ENCODE measurements at places on chromosomes 5 and 9.

DNA sequence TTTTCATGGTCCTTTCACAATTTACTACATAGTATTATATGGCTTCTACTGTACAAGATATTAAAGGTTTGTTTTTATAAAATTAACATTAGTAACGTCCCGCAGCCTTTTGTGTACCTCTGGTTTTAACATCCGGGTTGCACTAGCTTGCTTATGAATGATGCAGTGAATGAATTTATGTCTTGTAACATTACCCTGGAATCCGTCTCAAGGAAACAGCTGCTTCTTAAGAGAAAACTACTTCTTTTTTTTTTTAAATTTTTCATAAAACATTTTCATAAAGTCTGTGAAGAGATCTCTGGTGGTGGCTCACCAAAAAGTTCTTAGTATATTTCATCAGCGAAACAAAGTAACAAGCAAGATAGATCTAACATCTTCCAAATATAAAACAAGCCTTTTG lies 23.6 kb downstream of the MARCHF3 start:
- no peak for DNase-seq

DNA sequence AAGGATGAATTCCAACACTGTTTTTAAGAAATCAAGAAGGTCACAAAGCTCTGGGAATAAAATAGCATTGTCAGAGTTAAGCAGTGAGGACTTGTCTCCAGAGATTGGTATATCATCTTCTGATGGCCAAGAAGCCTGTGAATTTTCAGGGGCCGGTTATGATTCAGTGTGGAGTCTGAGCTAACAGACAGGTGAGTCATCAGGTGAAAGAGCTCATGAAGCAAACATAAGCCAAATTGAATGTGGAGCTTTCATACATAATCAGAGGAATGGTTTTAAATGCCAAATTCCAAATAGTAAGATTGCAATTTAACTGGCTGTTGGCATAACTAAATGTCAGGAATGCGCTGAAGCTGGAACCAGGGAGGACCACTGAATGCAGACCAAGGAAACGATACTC lies 494.2 kb downstream of the MTRR start:
- DNase-seq, result no peak

DNA sequence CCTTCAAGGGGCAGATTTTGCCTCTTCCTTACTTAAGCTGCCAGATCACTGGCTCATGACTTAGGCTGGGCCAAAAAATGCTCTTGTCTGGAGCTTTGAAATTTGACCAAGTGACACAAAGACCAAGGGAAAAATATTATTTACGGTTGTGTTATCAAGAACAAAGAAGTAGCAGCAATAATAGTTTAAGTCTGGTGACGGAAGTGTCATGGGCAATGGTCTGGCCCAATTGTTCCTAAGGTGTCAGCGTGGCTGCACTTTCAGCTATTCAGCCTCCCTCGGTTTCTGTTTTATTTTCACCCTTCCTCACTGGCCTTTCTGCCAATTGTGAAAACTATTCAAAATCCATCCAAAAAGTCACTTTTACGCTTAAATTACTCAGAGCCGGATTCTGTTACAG lies 185.3 kb downstream of the CDH18 start:
- no peak for DNase-seq

DNA sequence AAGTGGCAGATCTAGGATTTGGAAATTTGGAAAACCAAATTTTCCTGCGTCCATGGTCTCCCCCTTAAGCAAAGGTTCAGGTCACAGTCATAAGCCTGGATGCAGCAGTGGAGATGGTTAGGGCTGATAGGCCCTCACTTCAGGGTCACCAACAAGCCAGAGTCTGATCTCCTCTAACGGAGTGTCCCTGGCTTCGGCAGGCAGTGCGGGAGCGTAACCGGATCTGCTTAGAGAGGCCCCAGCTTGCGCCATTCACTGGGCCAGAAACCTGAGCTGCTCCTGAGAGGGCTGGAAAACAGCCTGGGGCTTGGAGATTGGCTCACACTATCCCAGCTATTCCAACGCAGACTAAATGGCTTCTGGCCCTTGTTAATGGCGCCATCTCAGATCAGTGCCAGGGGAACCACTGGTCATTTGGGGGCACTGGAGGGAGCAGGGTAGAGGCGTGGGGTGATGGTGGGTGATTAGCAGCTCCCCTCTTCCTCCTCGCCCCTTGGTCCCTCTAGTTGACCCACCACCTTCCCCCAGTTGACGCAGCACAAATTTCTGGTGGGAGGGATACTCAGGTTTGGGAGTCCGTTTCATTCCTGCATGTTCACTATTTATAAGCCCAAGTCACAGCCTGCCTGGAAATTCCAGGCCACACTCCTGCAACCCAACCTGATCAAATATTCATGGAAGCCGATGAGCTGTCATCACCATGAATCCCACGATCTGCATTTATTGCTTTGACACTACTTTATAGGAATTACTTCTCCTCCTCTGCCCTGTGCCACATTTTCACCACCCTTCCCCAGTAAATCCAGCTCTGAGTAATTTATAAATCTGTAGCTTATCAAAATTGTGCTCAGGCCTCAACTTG lies 134.6 kb upstream of the CPEB4 start:
- no peak for DNase-seq

- DNase-seq, result no peak
Observed at GRCh38 chr9:97638666-97639065, 5.0 kb downstream of the NCBP1 start.

GRCh38 chr9:90870621-90871326 lies 69.2 kb downstream of the SYK start:
- DNase-seq, result peak; percentile 30

- DNase-seq, result no peak
Observed at GRCh38 chr5:20570486-20570885, 582.5 kb upstream of the CDH18 start.

DNA sequence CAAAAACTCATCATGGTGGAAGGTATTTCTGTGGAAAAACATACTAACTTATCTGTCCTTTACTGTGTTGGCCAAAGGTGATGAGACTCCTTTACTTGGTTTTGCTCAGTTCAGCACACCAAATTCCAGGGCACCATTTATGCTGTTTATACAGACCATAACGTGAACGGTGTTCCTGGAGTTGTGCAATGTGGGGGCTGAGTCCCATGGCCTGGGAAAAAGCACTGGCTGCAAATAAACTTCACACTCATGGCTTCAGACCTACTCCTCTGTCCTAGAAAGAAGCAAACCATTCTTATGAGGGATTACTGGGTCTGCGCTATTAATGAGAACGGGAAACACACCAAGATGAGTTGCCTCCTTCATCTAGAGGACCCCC lies 10.4 kb downstream of the FREM1 start:
- no peak for DNase-seq

DNA sequence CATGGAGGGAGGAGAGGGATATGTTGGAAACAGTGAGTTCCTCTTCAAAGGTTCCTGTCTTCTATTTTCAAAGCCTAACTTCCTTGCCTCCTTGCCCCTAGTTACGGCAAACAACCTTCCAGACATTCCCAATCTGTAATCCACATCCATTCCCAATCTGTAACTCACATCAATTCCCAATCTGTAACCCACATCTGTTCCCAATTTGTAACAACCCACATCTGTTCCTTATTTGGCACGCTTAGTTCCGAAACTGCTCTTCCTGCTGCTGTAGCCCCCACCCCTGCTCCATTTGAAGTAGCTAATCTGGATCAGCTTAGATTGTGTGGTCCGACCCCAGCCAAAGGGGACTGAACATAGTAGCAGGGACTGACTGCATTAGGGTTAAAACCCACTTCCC lies 23.9 kb upstream of the IDNK start:
- DNase-seq, result no peak

DNA sequence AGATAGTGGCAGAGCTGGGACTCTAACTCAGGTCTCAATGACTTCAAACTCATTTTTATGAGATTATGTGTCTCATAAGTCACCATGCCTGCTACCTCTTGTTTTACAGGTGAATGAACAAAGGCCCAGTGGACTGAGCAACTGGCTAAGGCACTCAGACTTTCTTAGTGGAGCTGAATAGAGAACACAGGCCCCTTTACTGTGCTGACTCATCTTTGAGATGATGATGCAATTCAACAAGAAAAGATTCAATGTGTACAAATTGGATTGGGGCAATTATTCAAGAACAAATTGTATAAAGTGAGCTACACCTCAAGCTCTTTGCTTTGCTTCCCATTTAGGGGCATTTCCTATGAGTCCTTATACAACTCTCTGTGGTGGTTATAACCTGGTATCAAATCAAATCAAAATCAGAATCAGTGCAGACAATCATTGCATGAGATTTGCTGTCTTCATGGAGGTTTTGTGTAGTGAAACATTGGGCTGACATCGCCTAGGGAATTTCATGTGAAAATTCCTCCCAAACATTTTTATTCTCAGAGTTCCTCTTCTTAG lies 84.3 kb upstream of the PPP2R2B start:
- no peak for DNase-seq

DNA sequence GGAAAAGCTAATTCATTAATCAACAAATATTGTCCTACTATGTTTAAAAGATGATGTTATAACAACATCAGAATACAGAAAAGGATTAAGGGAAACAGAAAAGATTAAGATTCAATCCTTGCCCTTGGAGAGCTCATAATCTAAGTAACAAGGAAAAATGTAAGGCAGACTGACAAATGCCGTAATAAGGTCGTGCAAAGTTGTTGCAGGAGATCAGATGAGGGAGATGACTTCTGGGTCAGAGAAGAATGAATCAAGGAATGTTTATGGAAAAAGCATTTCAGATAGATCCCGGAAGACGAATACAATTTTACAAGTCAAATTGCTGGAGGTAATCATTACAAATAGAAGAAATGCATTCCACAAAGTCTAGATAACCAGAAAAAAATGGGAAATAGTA lies 6.4 kb downstream of the ADAMTS6 start:
- DNase-seq, result no peak

DNA sequence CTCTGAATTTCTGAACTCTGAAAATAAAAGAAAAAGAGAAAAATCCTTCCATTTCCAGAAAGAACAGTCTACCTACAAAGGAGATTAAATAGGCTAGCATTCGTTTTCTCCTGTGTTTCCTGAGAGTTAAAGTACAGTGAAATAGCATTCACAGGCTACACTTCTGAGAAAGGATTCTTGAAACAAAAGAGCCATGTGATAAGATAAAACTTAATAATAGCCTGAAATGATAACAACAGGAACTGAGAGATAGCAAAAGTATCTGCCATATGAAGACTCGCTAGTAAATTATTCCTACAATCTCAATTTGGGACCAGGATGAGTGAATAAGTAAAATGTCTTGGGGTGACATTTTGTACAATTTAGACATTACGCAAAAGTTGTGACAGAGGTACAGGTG lies 62.4 kb downstream of the FBN2 start:
- DNase-seq, result no peak

DNA sequence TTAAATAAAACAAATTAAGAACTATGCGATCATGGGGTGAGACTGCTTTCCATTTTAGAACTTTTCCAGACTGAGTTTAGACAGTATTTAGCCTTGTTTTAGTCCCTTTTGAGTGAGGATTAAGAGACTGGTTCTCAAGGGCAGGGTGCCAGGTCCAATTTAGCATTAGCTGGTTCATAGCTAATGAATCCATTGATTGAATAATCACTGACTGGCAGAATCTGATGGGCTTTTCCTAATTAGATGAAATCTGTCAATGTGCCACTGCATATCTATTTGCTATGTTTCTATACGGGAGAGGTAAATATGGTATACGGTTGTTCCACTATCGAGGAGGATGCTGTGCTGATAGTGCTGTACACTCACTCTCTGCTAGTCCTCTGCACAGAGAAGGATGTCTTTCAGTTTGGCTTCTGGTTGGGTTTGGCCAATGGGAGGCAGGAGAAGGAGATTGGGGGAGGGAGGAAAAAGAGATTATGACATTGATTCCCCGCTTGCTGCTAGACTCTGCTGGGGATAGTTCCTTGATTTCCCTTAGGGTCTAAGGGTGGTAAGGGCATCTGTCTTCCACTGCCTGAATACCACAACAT lies 496.6 kb downstream of the CTNND2 start:
- DNase-seq, result no peak

- no peak for DNase-seq
Observed at GRCh38 chr5:125505115-125505514, 758.7 kb upstream of the ZNF608 start.

DNA sequence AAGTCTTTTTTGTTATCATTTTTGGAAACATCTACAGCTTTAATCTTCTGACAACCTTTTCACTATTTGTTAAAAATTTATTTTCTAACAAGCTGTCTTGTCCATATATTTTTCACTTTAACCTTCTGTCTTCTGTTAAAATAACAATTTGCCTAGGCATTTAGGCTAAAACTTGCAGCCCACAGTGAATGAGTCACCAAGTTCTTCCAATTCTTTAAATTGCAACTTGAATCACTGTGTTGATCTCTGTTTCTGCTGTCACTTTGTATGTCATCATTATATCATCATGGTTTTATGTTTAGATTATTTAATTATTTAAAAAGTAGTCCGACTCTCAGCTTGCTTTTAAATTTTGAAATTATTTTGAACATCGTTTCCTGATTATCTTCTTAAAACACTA lies 473.8 kb upstream of the PTPRD start:
- DNase-seq, result no peak

DNA sequence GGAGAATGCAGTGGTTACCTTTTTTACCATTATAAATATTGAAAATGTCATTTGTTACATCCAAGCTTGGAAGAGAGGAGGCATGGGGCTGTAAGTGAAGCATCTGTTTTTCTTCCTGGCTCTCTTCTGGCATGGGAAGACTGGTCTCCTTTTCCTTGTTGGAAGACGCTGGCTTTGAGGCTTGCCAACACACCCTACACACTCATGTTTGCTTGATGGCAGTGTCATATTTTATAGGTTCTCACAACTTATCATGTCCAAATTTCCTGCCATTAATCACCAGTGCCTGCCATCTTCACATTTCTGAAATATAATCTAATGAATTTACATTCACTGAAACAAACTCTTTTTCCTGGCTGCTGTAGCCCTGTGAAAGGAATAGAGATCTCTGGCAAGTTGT lies 252.9 kb downstream of the MAN2A1 start:
- no peak for DNase-seq

- DNase-seq, result no peak
Observed at GRCh38 chr9:114908104-114908622, 22.2 kb downstream of the TNFSF8 start.

DNA sequence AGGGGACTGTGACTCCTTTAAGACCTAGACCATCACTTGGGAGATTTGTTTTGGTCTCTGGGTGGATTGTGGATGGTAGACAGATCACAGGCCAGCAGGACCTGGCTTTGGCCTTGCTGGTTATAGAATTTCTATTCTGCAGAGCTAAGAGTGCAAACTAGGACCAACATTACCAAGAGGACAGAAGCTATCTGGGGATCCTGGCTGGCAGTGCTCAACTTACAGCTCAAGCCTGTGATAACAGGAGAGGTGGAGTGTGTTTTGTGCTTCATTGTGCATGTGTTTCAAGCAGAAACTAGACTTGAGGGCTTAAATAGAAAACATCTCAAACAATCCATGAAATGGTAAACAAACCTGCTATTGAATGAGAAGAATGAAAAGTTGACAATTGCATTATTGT lies 106.7 kb downstream of the ZNF462 start:
- DNase-seq, result no peak
